ENCODE measurements at places on chromosomes 13 and 19. TPM values are rescaled to one million over a fixed set of nuclear protein-coding genes. Genes with fewer than 3 reads are reported as not detected.

- DNase-seq, result no peak
Observed at GRCh38 chr13:20101467-20102316, 59.2 kb downstream of the GJA3 start.

DNA sequence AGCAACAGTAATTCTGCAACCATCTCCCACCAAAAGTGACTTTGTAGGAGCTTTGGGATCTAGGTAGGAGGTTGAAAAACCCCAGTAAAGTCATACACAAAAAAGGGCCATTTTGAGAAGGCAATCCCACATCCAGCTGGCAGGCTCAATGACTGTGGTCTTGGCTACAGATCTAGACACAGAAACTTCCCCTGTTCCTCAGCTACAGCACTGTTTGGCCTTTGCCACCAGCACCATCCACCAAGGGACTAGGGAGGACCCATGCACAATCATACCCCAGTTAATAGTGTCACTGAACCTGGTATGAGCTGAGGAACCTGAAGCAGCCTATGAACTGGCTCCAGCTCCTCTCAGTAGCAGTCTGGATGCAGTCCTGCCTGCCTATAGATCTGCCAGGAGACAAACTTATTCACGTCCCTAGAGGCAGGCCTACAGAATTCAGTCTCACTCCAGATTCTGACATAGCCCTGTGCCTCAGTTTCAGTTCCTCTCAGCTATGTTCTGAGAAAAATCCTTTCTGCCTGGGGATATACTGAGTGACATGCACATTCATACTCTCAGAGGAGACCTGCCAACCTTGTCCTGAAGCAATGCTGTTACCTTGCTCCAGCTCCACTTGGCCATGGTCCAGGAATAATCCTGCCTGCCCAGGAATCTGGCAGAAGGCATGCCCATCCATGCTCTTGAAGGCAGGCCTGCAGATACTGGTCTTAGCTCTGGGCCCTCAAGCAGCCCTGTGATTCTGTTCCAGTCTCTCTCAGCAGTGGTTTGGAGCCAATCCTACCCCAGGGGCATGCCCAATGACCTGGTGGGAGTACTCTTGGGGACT is 2048.3 kb upstream of the PCDH20 start:
- DNase-seq, result no peak

DNA sequence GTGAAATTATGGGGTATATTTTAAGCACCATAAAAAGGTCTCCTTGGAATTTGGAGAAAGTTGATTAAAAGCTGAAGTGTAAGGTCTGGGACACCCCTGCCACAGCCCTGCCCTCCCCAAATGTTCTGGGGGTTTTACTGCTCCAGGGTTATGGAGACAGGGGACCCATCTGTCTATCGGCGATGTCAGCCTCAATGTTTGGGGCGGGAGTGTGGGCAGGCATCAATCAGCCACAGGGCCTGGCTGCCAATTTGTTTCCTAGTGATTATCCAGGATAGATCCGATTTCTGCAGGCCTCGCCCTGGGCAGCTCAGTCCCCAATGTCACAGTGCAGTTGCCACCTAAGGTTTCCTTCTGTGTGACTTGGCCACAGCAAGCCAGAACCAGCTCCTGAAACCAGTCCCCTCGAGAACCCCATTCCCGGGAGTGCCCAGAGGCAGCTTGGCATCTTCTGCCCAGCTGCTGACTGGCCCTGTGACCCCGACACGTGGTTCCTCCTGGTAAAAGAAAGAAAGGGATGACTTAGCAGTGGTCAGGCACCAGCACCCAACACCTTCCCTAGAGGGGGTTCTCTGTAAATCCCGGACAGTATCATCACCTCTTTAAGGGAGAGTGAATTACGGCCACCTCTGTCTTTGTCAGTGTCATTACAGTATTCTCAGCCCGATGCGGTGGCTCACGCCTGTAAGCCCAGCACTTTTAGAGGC is 41.6 kb downstream of the MYO9B start:
- DNase-seq, result no peak

DNA sequence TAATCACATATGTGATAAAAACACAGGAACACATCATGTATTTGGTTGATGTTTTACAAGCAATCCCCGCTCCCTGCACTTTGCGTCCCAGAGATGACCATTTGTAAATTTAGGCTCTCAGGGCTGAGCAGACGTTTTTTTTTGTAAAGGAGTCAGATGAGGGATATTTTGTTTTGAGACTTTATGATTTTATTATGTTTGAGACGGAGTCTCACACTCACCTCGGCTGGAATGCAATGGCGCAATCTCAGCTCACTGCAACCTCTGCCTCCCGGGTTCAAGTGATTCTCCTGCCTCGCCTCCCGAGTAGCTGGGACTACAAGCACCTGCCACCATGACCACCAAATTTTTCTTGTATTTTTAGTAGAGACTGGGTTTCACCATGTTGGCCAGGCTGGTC is 1.4 kb downstream of the TLE6 start:
- no peak for DNase-seq

DNA sequence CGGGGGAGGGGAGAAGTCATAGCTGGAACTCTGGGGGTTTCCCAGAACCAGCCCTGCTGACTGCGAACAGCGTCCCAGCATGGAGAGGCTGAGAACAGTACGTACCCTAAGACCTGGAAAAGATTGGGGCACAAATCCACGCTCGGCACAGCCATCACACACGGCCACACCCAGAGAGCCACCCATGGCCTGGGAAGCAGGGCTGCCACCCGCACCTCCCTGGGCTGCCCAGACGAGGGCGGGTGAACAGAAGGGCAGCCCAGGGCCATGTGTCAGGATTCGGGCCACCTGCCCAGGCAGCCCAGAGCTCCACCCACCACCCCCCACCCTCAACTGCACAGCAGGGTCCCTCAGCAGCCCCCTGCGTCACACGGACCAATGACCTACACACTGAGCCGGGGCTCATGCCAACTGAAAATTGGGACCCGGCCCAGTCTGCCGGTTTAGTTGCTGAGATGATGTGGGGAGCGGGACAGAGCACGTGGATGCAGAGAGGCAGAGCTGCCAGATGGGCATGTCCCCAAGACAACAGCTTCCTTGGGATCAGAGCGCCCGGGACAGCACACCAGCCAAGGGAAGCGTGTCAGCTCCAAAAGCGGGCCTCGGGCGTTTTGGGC is 8.5 kb downstream of the UBXN6 start:
- DNase-seq, result no peak

DNA sequence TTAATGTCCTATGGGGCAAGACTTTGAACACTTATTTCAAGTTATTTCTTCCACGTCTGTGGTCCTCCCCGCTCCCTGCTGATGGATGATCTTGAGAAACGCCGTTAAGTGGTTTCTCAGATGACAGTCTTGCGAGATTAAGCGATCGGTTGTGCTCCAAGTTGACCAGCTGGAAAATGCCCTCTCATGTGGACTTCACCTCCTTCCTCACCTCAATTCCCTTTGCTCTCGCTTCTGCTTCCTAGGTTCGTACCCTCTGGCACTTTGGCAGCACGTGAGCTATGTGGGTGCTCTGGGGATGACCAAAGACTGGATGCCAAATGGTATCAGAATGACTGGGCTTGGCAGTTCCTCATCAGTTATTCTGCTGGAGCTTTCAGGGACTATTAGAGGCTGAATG is 480.0 kb downstream of the ZNF536 start:
- no peak for DNase-seq

GRCh38 chr13:95643571-95643935 is 953 bp downstream of the DZIP1 start:
- DNase-seq, result peak; percentile 23

DNA sequence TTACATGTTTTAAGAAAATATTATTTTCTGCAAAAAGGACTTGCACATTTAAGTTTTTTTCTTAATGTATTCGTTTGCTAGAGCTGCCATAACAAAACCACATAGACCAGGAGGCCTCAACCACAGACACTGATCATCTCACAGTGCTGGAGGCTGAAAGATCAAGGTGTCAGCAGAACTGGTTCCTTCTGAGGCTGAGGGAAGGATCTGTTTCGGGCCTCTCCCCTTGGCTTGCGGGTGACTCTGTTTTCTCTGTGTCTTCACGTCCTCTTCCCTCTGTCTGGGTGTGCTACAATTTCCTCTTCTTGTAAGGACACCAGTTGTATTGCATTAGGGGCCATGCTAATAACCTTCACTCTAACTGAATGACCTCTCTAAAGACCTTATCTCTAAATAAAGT is 364.2 kb downstream of the IRS2 start:
- no peak for DNase-seq

GRCh38 chr19:8532225-8532624 is 18.3 kb upstream of the ZNF414 start:
- no peak for DNase-seq

DNA sequence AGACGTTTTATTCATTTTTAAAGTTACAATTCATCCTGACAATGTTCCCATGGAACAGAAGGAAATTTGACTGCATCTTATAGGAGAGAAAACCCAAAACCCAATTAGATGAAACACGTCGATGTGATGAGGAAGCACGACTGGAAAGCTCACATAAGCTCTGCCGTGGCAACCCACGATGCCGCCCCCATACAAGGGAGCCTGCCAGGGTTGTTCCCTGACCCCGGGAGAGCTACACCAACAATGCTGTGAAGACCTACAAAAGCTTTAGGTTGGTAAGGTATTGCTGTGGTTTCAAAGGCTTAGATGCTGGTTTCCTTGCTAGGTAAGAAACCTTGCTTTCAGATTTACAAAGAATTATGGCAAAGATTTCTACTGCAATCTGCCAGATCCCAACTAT is 393.1 kb downstream of the KLF12 start:
- DNase-seq, result no peak

DNA sequence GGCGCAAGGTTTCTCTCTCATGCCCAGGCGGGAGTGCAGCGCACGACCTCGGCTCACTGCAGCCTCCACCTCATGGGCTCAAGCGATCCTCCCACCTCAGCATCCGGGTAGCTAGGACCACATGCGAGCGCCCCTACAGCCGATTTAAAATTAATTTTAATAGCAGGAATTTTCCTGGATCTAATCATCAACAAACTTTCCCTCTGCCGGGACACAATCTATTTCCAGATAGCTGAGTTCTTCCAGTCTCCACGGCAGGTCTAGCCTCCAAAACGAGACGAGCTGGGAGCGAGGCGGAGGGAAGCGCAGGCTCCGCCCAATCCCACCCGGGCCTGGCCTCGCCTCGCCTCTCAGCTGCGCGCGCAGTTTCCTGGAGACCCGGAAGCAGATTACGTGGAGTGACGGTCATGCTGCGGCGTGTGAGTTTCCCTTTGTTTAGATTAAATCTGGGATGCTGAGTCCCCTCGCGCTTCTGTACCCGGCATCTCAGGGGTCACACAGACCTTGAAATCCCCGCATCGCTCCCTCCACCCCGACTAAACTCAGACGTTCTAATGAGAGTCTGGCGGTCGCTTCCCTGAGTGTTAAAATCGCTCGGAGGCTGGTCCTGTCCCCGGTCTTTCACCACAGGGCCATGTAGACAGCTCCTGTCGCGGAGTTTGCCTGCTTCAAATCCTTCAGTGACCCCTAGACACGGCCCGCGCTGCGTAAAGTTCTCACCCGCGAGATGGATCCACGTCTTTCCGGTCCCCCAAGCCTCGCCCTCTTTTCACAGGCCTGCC is at the start of gene ZNF880:
ZNF880 (plus strand) TSS at position 365 of the 782 bp plus-strand sequence; CDS start at position 408, 43 bp downstream.
- DNase-seq, result peak; percentile 76

DNA sequence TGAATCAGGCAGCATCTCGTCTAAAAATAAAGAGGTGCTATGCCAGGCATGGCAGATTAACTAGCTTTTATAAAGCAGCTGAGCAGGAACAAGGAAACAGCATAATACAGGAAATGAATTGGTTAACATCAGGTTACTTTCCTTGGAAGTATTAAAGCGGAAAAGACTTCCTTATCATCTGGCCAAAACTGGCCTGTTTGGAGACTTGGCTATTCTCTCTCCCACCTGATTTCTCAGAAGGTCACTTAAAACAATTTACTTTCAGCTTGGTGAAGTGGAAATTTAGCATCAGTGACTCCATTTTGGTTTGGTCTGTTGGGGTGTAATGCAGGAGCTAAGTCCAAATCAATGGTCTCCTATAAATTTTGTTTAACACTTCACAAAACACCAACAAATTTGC is 191.6 kb downstream of the NUFIP1 start:
- DNase-seq, result no peak

The HIPK4 gene
- 0.22 TPM for total RNA-seq

The AP1M2 gene
- total RNA-seq, result not detected

The GRIK5 gene
- not detected for total RNA-seq

The NRTN gene
- not detected for total RNA-seq

The GTF2F2 gene
- 73.7 TPM for total RNA-seq

The TMEM145 gene
- not detected for total RNA-seq
